ENCODE measurements at places on chromosomes 7 and 10. TPM values are rescaled to one million over a fixed set of nuclear protein-coding genes. Genes with fewer than 3 reads are reported as not detected.

OR2A5 gene
- total RNA-seq = not detected

GSTK1 gene
- total RNA-seq = 24.9 TPM

LIPN gene
- not detected for total RNA-seq

DNTT gene
- total RNA-seq = not detected

CXCL12 gene
- total RNA-seq = 13.9 TPM

BRAF gene
- total RNA-seq = 95.4 TPM

LIPJ gene
- 3.7 TPM for total RNA-seq

IL2RA gene
- not detected for total RNA-seq

HIP1 gene
- total RNA-seq = 13.5 TPM

FAM25G gene
- not detected for total RNA-seq

CAMK2B gene
- total RNA-seq = 99.5 TPM

PSD gene
- 98.2 TPM for total RNA-seq

TSPAN15 gene
- 5.7 TPM for total RNA-seq

POR gene
- 67.3 TPM for total RNA-seq

NPTX2 gene
- total RNA-seq = 6.5 TPM

VIPR2 gene
- 0.41 TPM for total RNA-seq

PTPRZ1 gene
- total RNA-seq = 138 TPM

SIRT1 gene
- 45.7 TPM for total RNA-seq

CADPS2 gene
- total RNA-seq = 9.8 TPM

BICC1 gene
- 4.5 TPM for total RNA-seq

AMPH gene
- 31.0 TPM for total RNA-seq

ADAMTS14 gene
- 0.41 TPM for total RNA-seq

PLXNA4 gene
- total RNA-seq = 67.7 TPM

TFPI2 gene
- total RNA-seq = 0.41 TPM

TMEM254 gene
- 6.1 TPM for total RNA-seq

RADIL gene
- 3.3 TPM for total RNA-seq

CPVL gene
- 54.6 TPM for total RNA-seq

NFKB2 gene
- 0.41 TPM for total RNA-seq

GNAT3 gene
- total RNA-seq = not detected

GIMAP4 gene
- total RNA-seq = 9.0 TPM

EN2 gene
- not detected for total RNA-seq

NKX2-3 gene
- total RNA-seq = under 0.01 TPM

AUTS2 gene
- 71.3 TPM for total RNA-seq

COX15 gene
- 43.6 TPM for total RNA-seq

NPFFR1 gene
- total RNA-seq = 1.2 TPM

JAKMIP3 gene
- total RNA-seq = 4.1 TPM

PPP2R2D gene
- total RNA-seq = 53.4 TPM

SHH gene
- total RNA-seq = 1.6 TPM

TMEM176A gene
- 1.2 TPM for total RNA-seq

LOXL4 gene
- total RNA-seq = not detected

HOXA6 gene
- total RNA-seq = not detected

OR9A2 gene
- under 0.01 TPM for total RNA-seq

NPC1L1 gene
- total RNA-seq = not detected

HYCC1 gene
- 86.4 TPM for total RNA-seq

MRLN gene
- total RNA-seq = not detected

Measured in frontal cortex (tissue), 4 donors.